Progenitor cell of endocrine pancreas (in vitro differentiated cells): ENCODE measurements at places on chromosomes 13 and 19.

- no peak for DNase-seq
These were observed 191.5 kb upstream of the KL start for GRCh38 chr13:32824675-32825074.

GRCh38 chr19:45895519-45895972, 6.9 kb downstream of the MYPOP start:
- DNase-seq = no peak

- DNase-seq = no peak
These were observed 3.8 kb downstream of the PPP1R12C start for GRCh38 chr19:55113570-55114039.

DNA sequence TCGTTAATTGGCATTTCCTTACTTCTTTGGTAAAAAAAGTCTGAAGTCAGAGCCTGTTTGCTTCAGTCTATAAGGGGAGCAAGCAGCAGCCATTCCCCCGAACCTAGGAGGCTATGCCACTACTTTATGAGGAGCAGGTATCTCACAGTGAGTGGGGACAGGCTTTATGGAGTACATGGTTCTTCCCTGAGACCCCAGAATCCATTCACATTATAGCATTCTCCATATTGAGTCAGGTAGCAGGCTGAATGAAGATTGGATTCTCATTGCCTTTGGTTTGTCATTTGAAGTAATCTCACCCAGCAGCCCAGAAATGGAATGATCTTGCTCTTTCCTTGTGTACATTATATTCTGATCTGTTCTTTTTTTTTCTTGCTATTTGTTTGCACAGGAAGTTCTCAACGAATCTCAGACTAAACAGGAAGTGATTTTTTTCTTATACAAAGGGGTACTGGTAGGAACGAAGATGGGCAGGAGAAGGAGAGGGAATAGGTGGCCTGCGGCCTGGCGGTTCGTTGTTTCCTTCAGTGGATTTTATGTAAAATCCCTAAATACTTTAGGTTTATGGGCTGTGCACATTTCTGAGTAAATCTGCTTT, 74.4 kb downstream of the ARHGAP35 start:
- DNase-seq = no peak

DNA sequence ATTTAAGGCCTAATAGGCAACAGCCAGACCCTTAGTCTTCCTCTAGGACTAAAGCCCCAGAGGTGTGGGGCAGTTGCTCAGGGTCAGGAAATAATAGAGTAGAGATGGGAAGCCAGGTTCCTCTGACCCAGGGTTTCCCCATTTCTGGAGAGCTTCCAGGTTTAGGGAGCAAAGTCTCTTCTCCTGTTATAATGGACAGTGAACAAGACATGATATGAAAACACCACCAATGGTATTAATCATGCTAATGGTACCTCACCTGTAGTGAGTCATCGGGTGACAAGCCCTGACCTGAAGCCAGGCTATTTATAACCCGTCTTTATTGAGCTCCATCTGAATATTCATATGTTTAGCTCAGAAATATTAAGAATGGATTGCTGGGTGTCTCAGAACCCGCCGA, 24.6 kb downstream of the BICRA start:
- DNase-seq = no peak

DNA sequence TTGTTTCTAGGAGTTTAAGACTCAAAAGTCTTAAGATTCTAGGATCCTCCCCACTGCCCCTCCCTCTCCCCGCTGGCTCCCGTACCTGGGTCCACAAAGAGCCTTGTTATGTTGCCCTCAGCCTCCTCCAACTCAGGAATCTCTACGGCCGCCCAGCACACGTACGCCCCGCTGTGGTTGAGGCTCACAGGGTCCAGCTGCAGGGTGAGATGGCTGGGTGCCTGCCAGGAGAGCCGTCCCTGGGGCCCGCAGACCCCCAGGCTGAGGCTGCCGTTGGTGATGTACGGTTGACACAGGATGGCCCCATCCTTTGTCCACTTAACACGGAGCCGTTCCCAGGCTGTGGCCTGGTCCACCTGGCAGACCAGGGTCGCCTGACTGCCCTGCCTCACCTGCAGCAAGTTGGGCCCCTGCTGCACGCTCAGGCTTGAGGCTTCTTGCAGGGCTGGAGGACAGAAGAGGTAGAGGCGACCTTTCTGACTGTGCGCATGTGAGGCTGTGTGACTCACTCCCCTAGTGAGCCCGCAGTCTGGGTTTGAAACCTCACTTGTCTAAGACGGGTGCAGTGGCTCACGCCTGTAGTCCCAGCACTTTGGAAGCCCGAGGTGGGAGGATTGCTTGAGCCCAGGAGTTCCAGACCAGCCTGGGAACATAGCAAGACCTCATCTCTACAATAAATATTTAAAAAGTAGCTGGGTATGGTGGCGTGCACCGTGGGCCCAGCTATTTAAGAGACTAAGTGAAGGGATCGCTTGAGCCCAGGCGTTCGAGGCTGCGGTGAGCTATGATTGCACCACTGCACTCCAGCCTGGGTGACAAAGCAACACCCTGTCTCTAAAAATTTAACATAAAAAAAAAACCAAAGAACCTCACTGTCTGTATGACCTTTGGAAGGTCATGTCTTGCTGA, 4.0 kb downstream of the TMIGD2 start:
- no peak for DNase-seq
